Dorsolateral prefrontal cortex (tissue), 122 donors: ENCODE measurements at places on chromosomes 12 and 14. TPM values are rescaled to one million over a fixed set of nuclear protein-coding genes. Genes with fewer than 3 reads are reported as not detected.

DNA sequence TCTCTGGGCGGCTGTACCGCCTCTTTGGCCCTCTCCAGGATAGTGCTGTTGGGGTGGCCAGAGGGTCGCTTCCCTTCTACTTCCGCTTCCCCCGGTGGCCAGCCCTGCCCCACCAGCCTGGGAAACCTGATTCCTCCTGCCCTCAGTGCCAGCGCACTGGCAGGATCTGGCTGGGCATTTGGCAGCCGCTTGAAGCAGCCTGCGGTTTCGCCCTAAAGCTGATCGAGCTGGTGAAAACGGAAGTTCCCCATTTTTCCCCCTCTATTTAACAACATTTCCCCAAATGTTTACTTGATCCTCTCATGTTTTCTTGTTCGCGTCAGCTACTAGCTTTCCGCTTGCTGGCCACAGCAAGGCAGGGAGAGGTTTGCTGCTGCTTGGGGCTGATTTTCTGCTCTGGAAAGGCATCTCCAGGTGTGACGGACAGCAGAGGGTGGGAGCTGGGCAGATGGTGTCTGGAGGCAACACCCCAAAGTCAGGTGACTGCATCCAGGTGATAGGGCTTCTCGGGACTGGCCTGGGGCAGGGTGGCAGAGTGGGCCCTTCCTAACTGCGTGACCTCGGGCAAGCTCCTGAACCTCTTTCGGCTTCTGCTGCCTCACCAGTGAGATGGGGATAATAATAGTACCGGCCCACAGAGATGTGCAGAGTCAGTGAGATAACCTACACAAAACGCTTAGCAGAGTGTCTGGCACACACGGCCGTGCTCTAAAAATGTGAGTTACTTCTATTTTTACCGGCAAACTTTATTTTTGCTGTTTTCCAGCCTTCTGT, 53.1 kb downstream of the TSPAN9 start:
- no peak for DNase-seq

DNA sequence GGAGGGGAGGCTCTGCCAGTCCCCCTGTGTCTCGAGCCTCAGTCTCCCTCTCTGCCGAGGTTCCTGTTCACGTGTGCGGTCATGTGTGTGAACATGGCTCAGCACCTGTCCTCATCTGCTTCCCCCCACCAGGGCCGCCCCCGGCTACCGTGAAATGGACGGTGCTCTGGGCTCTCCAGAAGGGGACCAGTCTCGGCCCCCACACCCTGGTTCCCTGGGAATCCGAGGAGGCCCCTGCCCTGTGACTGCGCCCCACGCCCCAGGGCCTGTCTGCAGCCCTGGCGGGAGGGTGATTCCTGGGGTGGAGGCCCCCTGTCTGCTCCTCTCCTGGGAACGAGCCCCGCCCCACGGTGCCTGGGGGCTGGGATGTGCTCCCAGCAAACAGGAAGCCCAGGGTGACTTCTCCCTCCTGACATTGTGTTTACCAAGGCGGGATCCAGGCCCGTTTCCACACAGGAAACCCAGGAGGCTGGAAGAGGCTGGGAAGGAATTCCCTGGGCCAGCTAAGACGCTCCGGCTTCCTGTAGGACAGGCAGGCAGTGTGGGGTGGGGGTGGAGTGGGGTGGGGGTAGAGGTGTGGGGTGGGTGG, 46.6 kb downstream of the KIF26A start:
- no peak for DNase-seq

DNA sequence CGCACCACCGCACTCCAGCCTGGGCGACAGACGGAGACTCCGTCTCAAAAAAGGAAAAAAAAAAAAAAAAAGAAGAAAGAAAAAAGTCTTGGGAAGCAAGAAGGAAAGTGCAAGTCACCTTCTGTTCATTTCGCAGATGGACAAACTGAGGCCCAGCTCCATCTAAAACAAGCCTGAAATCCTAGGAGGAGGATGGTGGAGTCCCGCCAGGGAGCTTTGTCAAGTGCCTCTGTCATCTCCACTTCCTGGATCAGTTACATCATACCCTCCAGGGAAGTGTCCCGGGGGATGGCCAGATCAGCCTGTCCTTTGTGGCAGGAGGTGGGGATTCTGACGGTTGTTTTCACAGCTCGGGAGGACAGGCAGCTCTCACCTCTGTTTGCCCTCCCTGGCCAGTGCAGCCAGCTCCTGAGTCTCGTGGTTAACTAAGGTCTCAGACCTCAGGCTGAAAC, 8.7 kb upstream of the SDSL start:
- DNase-seq = no peak

DNA sequence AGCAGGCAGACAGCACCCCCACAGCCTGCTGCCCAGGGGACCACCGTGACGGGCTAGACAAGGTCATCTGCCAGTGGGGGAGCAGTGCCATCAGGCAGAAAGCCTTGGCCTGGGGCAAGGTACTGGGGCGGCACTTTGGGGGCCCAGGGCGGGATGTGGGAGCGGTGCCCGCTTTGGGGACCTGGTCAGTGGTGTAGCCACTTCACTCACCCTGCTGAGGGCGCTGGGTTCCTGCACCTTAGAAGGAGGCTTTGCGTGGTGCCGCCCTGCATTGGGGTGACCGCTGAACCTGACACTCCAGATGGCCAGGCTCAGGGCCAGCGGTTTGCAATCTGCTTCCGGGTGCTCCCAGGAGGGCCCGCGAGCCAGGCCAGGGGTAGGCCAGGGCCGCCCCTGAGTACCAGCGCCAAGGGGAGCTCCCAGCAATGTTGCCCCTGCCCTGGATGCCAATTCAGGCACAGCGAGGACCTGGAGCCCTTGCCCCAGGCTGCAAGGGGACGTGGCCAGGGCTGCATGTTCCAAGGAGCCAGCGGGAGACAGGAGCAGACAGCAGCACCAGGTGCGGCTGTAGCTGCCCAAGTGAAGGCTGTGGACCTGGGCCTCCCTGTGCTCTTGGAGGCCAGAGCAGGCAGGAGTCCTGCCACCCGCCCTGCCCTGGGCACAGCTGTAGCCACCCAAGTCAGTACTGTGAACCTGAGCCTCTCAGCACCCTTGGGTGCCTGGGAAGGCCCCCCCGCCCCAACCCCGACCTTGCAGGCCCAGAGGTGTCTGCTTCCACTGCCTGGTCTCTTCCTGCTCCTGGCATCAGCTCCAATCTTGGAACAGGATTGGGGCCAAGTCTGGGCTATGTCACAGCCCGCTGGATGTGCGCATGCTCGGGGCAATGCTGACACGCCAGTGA, 550.7 kb downstream of the SLC6A15 start:
- no peak for DNase-seq

SLC5A8 gene
- 0.86 TPM for total RNA-seq
